ENCODE measurements at places on chromosomes 1 and 21.

GRCh38 chr21:42433946-42434551, 30.3 kb downstream of the UBASH3A start:
- DNase-seq, result peak; percentile 30

GRCh38 chr1:46804926-46805325, 6.1 kb downstream of the CYP4B1 start:
- no peak for DNase-seq

GRCh38 chr1:39418236-39418635, 73.2 kb upstream of the BMP8A start:
- no peak for DNase-seq

DNA sequence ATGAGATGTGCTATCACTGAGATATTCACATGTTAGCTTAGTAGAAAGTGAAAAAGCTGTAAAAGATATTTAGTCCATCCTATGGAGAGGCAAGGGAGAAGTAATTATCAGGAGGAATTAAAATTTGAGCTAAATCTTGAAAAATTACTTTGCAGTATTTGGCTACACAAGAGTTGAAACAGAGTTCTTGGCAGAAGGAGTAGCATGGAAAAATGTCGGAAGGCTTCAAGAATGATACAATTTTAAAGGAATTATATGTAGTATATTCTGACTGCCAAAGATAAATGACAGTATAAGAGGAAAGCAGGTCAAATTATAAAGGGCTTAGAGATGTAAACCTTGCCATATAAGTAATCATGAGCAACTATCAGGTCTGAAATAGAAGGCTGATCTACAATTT, 518.9 kb downstream of the BRINP3 start:
- no peak for DNase-seq

DNA sequence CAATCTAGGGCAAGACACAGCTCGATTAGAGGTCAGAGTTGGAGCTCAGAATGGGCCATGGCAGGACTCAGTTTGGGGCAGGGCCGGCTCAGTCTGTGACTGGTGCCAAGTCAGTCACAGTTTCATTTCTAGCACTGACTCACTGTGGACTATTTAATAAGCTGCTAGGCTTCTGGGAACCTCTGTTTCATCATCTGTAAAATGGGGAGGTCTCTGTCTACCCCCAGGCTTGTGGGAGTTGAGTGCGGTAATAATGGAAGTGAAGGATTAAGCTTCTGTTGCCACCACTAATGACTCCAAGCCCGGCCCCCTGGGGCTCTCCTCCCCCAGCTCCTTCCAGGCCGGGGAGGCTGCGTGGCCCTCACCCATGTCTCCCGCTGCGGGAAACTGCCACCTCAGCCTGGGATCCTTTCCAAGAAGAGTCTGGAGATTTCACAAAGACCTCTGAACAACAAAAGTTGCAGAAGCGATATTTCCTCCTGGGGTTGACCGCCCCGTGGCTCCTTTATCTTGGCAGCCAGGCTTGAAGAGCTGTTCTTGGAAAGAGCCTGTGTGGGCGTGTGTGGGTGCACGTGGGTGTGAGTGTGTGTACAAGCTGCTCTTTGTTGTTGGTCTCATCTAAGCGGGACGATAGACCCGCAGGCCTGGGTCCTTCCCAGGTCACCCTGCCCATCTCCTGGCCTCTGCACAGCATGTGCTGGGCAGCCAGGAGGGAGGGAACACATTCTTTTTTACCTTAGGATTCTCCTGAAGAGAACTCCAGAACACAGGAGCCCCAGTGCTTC, 29.1 kb downstream of the KNCN start:
- DNase-seq, result peak; percentile 50

- DNase-seq, result no peak
These were observed 147.6 kb upstream of the TIAM1 start for GRCh38 chr21:31491617-31492016.

DNA sequence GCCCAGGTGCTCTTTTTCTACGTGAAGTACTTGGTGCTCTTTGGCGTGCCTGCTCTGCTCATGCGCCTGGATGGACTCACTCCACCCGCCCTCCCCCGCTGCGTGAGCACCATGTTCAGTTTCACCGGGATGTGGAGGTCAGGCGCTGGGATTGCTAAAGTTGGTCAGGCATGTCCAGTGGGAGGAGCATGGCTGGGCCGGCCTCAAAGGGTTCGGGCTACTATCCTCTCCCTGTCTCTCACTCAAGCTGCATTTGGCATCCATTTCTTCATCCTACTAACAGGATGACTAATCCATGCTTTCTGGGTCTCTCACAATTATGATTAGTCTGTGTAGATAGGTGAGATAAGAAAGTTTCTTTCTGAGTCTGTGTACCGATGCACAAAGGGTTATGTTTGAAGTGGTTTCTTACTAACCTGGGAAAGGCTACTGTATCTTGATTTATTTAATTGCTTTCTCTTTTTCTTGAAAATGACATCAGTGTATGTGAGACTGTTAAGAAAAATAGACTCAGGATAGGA, 135.9 kb downstream of the HHAT start:
- peak; percentile 18 for DNase-seq

DNA sequence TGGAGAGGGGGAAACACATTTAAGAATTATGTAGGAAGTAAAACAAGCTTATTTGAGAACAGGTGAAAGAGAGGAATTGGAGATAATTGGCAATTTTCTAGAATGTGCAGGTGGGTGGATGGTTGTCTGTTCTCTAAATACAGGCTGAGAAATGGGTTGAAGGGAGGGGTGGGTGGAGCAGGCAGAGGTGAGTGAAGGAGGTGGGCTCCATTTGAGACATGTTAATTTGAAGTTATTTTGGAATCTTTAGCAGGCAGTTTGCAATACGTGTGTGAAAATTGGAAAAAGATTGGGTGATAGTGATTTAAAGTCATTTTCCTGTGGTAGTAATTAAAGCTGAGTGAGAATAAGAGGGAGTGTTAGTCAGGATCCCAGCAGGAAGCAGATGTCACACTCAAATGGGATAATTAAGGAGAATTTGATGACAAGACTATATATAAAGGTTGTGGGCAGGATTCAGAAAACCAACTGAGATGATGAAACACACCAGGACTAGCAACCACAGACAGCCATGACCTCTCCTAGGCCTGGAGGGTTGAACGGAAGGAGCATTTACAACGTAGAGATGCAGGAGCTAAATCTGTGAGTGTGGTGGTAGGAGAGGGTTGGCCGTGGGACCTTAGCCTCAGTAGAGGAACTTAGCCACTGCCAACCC, 40.6 kb downstream of the CHRM3 start:
- no peak for DNase-seq

- no peak for DNase-seq
These were observed at the start of gene RYR2 for GRCh38 chr1:237041795-237042525. Gene RYR2 (plus strand): TSS chr1:237042184. CDS start chr1:237042522, 338 bp downstream.
